ENCODE measurements at places on chromosomes 1 and 21.

- no peak for DNase-seq
Observed at GRCh38 chr1:211037095-211037494, 96.9 kb downstream of the KCNH1 start.

GRCh38 chr1:85554630-85555327 is 25.8 kb upstream of the CCN1 start:
- DNase-seq, result no peak

GRCh38 chr1:184242507-184242943 is 144.3 kb upstream of the C1orf21 start:
- DNase-seq, result no peak

GRCh38 chr1:9410737-9411297 is 118.1 kb downstream of the SPSB1 start:
- DNase-seq, result no peak

GRCh38 chr1:87867626-87868025 is 538.9 kb downstream of the LMO4 start:
- no peak for DNase-seq

- DNase-seq, result peak; percentile 87
Observed at GRCh38 chr1:63316984-63317816, 5.2 kb upstream of the FOXD3 start.

DNA sequence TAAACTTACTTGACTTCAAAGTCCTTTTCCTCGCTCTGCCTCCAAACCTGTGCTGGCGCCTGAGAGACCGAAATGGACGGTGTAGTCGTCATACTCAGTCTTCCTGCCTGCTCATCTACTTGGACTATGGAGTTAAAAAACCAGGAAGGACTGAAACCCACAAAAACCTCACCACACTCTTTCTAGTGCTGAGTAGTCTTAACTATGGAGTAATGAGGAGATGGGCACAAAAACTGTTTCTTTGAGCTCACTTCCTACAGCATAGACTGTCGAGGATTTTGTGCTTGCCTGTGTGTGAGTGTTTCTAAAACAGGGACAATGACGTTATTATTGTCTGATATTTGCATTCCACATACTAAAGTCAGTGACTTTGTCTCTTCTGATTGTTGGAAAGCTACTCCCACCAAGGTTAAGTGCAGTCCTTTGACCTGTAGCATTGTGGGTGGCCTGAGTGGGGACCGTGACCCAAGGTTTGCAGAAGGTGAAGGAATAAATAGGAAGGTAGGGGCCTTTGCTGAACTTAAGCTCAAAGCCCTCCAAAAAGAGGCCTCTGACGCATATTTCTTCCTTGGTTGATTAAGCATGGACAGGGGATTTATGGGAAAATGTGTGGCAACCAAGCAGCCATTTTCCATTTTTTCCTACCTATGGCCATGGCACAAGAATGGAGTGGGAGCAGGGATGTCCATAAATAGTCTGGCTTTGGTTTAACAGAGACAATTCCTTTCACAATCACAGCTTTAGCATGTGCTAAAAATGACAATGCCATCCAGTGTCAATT is 109.6 kb downstream of the ZBTB18 start:
- no peak for DNase-seq

DNA sequence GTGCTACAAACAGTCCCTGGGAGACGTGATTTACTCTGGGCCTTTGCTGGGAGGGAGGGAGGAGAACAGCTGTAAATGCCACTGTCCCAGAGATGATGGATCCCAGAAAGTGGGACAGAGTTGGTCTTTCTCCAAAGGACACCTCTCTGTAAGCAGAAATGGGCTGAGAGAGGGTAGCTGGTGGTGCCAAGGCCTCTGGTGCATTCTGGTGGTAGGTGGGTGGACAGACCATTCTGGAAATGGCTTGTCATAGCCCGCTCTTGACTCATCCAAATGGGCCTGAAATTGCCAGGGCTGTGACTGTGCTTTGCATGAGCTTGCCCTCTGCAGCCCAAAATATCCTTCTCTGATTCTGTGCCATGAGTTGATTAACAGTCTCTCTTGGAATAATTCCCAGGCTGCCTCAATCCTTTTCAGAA is 36.1 kb downstream of the CCDC185 start:
- DNase-seq, result no peak

DNA sequence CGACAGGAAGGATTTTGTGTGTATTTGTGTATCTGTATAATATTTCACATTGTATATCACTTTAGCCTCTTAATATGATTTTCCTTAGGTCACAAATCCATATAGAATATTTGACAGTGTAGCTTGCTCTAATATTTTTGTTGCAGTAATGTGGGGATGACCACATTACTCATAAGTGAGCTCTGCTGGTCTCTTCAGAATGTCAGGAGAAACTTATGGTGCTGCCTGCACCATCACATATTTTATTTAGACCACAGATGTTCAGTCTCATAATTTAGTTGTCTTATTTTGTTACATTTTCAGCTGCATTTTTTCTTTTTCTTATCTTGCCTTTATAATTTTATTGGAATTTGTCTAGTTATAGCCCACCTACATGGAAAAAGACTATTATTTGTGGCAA is 205.3 kb downstream of the PBX1 start:
- DNase-seq, result no peak

- DNase-seq, result no peak
Observed at GRCh38 chr1:30726236-30726635, 2.9 kb upstream of the MATN1 start.

DNA sequence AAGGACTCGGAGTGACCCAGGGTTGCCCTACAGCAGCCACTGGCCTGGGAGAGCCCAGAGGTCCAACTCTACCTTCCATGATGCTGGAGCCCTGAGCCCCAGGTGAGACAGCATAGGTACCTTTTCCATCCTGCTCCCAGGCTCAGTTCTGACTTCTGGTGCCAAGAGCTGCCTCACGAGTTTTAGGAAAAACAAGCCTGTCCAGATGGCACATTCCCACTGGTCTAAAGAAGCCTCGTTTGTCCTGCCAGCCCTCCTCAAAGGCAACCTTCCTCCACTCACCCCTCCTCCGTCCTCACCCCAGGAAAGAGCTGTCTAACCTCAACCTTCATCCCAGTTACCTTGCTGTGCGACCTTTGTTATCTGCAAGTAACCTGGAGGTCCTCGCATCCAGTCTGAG is 53.5 kb upstream of the PRELP start:
- no peak for DNase-seq

GRCh38 chr21:44783020-44783696 is 18.5 kb downstream of the UBE2G2 start:
- DNase-seq, result no peak

DNA sequence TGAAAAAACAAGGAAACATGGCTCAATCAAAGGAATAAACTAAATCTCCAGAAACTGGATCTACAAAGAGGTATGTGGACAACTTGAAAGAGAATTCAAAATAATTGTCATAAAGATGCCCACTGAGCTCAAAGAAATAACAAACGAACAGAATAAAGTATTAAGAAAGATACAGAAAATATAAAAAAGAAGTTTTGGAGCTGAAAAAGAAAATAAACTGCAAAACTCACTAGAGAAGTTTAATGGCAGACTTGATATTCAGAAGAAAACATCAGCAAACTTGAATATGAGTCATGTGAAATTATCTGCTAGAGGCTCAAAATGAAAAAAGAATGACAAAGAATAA is 208.1 kb upstream of the SAMSN1 start:
- no peak for DNase-seq

- peak; percentile 91 for DNase-seq
Observed at GRCh38 chr1:30779294-30780071, 21.9 kb upstream of the LAPTM5 start.
